ENCODE measurements at places on chromosomes 16 and 17.
A peak's percentile ranks its signal among the peaks of the same experiment; 100 is the strongest.

- DNase-seq = no peak
Observed at GRCh38 chr16:71848622-71849021, 2.8 kb downstream of the ATXN1L start.

- peak; percentile 26 for DNase-seq
Observed at GRCh38 chr17:77478899-77479298, 338.1 kb downstream of the SEC14L1 start.

DNA sequence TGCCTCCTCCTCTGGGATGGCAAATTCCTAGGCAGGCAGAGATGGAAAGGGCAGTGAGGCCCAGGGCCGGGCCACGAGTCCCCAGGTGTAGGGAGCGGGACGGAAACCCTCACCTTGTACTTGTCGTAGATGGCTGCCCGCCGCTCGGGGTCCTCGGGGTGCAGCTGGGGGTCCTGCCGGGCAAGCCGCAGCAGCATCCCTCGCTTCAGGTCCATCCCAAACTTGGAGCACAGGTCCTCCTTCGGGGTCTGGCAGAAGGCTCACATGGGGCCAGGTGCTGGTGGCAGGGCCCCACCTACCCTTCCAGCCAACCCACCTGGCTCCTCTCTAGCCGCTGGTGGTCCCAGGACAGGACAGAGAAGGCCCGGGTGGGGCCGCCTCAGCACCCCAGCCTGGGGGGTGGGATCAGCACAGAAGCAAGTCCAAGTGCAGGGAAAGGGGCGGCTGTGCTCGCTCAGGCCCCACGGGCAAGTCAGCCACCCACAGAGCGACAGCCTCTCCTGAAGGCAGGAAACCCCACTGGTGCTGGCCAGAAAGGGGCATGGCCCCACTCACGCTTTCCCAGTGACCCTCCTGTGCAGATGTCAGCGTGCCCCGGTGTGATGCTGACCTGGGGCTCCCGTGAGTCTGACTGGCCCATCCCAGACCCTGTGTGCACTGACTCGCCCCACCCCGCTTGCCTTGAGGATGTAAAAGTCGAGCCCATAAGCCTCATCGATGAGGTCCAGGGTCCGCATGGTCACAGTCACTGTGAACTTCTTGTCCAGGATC, 1.8 kb downstream of the MRPL28 start:
- DNase-seq = no peak

GRCh38 chr16:57615813-57616212, 12.6 kb upstream of the ADGRG1 start:
- DNase-seq = no peak

- DNase-seq = no peak
Observed at GRCh38 chr17:49549311-49549605, 26.4 kb upstream of the NXPH3 start.

- no peak for DNase-seq
Observed at GRCh38 chr17:903691-904481, 75.7 kb downstream of the NXN start.

DNA sequence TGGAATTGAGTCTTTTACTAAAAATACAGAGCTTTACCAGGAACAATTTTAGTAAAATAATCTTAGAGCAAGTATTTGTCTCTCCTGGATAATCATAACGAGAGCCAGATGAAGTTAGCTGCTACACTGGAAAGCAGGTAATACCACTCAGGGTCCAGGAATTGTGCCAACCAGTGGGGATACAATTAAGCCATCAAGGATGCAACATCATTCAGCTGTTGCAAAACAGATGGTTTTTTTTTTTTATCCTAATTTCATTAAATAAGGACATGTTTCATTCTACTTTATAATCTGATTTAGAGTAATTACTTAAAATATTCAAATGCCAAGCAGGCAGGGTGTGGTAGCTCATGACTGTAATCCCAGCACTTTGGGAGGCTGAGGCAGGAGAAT, 10.2 kb downstream of the MMD start:
- no peak for DNase-seq

GRCh38 chr17:16915752-16916556, 56.0 kb downstream of the TNFRSF13B start:
- peak; percentile 66 for DNase-seq

GRCh38 chr17:30271102-30271501, 20.6 kb downstream of the BLMH start:
- DNase-seq = no peak

- no peak for DNase-seq
Observed at GRCh38 chr17:65609749-65610148, 48.3 kb upstream of the AXIN2 start.

- DNase-seq = peak; percentile 49
Observed at GRCh38 chr16:3087243-3088235, 11.6 kb downstream of the ZSCAN10 start.

GRCh38 chr17:3817851-3818605, 17.0 kb upstream of the ITGAE start:
- no peak for DNase-seq
